ENCODE measurements at places on chromosomes 6 and 20.

DNA sequence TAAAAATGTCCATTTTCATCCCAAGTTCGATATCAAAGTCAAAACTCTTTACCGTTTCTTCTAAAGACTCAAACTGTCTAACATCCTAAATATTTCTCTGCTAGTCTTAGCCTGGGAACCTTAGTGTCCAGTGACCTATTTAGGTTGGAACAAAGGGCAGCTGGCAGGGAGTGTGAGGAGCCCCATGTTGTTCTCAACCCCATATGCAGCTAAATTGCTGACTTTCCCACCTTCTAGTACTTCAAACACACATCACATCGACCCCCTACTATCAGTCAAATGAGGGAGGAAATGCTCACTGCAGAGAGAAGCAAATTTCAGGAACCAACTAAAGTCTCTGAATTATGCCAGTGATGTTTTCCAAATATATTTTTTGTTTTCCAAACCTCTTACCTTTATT lies 192.6 kb upstream of the RAB32 start:
- DNase-seq, result no peak

DNA sequence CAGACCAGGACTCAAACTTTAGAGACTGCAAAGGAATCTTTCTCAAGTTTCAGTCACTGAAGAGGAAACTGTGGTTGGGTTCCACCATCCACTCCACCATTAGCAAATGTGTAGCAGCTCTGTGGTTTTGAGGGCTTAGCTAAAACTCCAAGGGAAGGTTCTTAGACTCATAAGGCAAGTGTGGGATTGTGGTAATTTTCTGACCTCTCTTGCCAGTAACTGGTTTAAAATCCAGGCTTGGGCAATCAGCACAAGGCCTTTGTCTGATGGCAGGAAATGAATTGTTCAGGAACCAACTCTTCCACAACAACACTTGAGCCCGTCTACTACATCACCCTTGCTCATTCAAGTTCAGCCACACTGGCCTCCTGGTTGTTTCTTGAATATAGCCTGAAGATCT lies 68.6 kb upstream of the FBXL4 start:
- peak; percentile 28 for DNase-seq

- DNase-seq, result peak; percentile 86
Measured at GRCh38 chr20:48657426-48658197, 170.2 kb downstream of the PREX1 start.

GRCh38 chr6:170448751-170449630 lies 104.1 kb downstream of the PSMB1 start:
- no peak for DNase-seq

GRCh38 chr20:34096699-34097444 lies 15.2 kb downstream of the EIF2S2 start:
- no peak for DNase-seq

GRCh38 chr6:38021571-38021970 lies 202.0 kb downstream of the ZFAND3 start:
- DNase-seq, result no peak

DNA sequence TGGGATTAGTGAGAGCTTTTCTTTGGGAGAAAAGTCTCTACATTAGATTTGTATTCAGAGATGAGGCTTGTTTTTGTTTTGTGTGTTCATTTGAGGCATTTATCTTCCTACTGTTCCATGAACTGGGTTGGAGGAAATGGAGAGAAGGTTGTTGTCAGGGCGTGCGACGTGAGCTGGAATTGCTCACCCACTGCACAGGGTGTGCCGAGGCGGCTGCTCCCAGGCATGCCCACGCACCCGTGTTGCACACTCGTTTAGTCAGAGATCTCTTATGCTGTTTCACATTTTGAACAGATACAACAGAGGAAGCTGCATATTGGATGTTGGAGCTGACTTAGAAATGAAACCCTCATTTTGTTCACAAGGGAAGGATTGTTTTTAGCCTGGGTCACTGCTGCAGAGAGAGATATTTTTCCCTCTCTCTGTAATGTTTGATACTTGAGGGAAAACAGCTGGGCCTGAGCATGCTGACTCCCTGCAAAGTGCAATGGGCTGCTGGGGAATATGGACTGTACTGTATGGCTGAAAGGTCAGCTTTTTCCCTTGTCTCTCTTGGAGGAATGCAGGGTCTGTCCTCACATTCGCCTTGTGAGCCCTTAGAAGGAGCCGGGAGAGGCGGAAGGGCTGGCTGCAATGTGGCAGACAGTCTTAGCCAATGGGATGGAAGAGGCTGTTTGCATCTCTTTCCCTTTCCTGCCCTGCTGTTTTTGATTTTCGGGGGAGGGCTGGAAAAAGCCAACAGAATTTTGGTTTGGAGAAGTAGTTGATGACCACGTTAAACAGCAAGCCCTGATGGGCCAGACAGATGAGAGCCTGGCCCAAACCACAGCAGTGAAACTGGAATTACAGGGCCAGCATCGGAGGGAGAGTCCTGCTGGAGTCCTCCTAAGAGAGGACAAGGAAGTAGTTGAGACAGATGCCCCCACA lies 170.8 kb downstream of the SASH1 start:
- DNase-seq, result peak; percentile 90
